Heart right ventricle (tissue), 16 donors: ENCODE measurements at places on chromosomes 1 and 21.

- no peak overlapping the region for H3K27ac ChIP-seq
- H3K4me3 ChIP-seq = no peak overlapping the region
- H3K4me1 ChIP-seq = no peaks in the 10 kb centered on the region
- DNase-seq = no peak
Observed at GRCh38 chr1:74570797-74571492, 58.5 kb upstream of the LRRC53 start.

DNA sequence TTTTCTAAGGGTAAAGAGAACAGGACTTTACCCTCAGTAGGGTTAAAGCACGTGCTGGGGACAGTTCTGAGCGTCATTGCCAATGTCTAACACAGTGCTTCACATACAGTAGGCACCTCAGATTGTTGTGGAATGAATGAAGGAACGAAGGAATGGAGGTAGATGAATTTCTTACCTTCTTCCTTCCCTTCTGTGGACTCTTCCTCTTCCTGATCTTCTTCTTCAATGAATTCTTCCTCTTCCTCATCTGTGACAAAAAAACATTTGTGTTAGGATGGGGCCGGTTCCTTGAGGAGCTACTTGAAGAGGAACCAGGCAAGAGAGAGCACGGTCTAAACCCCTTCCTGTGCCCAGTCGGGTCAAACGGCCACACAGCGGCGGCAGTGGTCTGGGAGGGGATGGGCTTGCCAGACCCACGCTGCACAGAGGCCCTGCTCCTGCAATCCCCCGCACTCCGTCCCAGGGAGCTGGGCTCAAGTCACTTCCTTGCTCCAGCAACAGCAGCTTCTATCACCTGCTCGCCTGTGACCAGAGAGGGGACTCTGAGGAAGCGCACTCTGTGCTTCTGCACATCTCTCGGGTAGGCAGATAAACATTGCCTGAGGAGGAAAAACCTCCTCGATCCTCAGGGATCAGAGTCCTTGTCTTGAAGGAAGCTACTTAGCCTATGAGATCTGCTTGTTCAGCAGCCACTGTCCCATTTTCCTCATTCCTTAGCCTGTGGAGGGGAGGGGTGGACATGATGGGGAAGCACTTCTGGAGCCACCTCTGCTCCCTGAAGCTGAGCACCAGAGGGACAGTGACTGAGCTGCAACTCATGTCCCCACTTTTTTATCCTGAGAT lies 8.0 kb upstream of the SLC30A2 start:
- no peak overlapping the region for H3K27ac ChIP-seq
- H3K36me3 ChIP-seq = no peaks in the 10 kb centered on the region
- H3K27me3 ChIP-seq = no peaks in the 10 kb centered on the region
- H3K4me1 ChIP-seq = peaks cover 16% of the 10 kb centered on the region
- H3K4me3 ChIP-seq = no peak overlapping the region
- DNase-seq = no peak

DNA sequence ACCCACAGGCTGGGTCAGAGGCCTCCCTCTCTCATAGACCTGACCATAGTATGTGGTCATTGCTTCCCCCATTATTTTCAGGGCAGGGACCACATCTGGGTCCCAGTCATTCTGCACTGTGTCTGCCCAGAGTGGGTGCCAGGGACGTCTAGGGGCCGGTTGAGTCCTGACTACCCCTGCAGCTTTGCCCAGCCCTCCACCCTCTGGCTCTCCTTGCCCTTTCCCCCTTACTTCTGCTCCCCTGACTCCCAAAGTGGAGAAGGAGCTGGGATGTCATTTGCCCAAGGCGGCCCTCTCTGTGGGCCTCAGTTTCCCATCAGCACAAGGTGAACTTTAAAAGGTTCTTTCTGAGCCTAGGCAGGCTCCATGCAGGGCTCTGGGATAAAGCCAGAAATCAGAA lies 4.3 kb upstream of the TTC22 start:
- H3K4me1 ChIP-seq = peaks cover 8% of the 10 kb centered on the region
- DNase-seq = no peak
- H3K27me3 ChIP-seq = peaks cover 20% of the 10 kb centered on the region
- H3K4me3 ChIP-seq = no peak overlapping the region
- no peak overlapping the region for H3K27ac ChIP-seq

DNA sequence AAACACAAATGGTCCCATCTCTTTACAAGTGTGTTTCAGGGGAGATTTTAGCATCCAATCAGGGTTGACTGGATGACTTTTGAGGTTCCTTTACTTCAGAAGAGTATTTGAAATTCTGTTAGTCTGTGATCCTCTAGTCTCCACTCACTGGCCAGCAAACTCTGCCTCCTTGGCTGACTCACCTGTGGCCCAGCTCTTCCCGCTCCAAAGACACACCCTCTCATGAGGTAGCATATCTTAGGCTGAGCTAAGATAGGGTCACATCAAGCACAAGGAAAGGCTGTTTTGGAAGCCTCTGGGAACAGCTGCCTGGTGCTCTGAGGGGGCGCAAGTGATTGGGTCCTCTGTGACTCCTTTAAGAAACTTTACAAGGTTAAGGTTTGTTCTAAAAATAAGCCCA lies 102.3 kb upstream of the FGGY start:
- H3K36me3 ChIP-seq = no peaks in the 10 kb centered on the region
- H3K4me3 ChIP-seq = no peak overlapping the region
- no peaks in the 10 kb centered on the region for H3K4me1 ChIP-seq
- DNase-seq = no peak

- no peaks in the 10 kb centered on the region for H3K4me1 ChIP-seq
- H3K36me3 ChIP-seq = no peaks in the 10 kb centered on the region
- peaks cover 19% of the 10 kb centered on the region for H3K27me3 ChIP-seq
- DNase-seq = no peak
- no peak overlapping the region for H3K4me3 ChIP-seq
Observed at GRCh38 chr1:29682171-29682918, 446.0 kb downstream of the PTPRU start.

- H3K27me3 ChIP-seq = no peaks in the 10 kb centered on the region
- H3K4me1 ChIP-seq = peaks cover 55% of the 10 kb centered on the region
- peaks cover 29% of the 10 kb centered on the region for H3K36me3 ChIP-seq
- H3K4me3 ChIP-seq = no peak overlapping the region
- DNase-seq = no peak
Observed at GRCh38 chr1:36239941-36240637, 15.8 kb downstream of the THRAP3 start.

DNA sequence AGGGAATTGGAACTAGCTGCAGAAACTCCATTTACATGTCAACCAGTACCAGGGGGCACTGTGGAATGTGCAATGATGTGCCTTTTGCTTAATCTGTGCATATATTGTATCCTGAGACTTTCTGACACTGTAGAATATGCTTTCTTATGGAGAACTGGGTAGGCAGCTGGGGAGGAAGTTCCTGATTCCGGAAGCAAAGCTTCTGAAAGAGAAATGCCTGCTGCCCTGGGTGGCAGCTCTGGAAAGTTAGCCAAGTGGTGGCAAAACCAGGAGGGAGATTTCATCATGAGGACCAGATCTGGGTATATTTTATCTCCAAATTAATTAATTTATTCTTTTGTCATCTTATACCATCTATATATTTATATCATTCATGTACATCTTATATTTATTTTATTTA lies 116.7 kb downstream of the XCL2 start:
- no peak for DNase-seq
- H3K4me3 ChIP-seq = no peak overlapping the region
- H3K27me3 ChIP-seq = no peaks in the 10 kb centered on the region
- H3K27ac ChIP-seq = no peak overlapping the region
- peaks cover 15% of the 10 kb centered on the region for H3K4me1 ChIP-seq
- H3K36me3 ChIP-seq = no peaks in the 10 kb centered on the region

DNA sequence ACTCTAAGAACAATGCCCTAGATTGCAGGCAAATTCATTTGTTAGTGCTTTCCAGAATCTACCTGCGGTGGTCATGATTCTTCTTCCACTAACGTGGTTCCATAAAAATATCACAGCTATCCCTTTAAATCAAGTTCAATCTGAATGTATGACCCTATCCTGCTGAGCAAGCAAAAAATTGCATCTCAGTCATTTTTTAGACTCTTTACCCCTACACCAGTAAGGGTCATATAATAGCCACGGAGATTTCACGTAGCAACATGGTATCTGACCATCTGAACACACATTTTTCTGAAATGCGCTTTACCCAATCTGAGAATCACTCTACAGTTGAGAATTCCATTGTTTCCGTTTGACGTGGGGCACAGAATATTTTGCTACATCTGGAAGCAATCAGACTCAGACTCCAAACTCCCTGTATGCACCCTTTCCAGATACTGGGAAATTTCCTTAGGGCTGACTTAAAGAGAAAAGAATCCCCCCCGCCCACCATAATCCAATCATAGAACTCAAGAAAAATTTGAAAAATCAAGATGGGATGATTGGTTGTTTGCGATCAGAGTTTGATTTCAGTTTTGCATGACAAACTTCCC lies 699.2 kb upstream of the ZP4 start:
- no peaks in the 10 kb centered on the region for H3K27me3 ChIP-seq
- DNase-seq = no peak
- H3K27ac ChIP-seq = no peak overlapping the region
- H3K36me3 ChIP-seq = no peaks in the 10 kb centered on the region
- no peak overlapping the region for H3K4me3 ChIP-seq
- no peaks in the 10 kb centered on the region for H3K4me1 ChIP-seq

- no peaks in the 10 kb centered on the region for H3K27me3 ChIP-seq
- no peak overlapping the region for H3K4me3 ChIP-seq
- H3K36me3 ChIP-seq = no peaks in the 10 kb centered on the region
- no peak for DNase-seq
- no peak overlapping the region for H3K27ac ChIP-seq
- no peaks in the 10 kb centered on the region for H3K4me1 ChIP-seq
Observed at GRCh38 chr1:20962576-20963258, 175.6 kb upstream of the HP1BP3 start.

DNA sequence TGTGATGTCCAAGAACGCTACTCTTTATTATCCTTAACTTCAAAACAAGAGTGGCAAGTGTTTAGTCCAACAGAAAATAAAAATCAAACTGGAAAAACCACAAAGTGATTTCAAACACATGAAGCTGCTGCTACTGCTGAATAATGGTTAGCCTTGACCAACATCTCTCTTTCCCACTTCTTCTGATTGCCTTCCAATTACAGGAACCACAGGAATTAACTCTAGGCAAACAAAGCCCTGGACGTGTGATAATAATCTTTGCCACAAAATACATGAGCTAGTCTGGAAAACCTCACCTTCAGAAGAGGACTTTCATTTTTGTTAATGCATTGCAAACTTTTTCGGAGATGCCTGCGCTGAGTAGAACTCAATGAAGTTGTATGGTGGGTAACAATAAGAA lies 48.6 kb upstream of the COL11A1 start:
- H3K4me1 ChIP-seq = no peaks in the 10 kb centered on the region
- no peak overlapping the region for H3K4me3 ChIP-seq
- no peaks in the 10 kb centered on the region for H3K27me3 ChIP-seq
- H3K27ac ChIP-seq = no peak overlapping the region

GRCh38 chr1:18447509-18448220 lies 33.1 kb upstream of the KLHDC7A start:
- H3K4me3 ChIP-seq = no peak overlapping the region
- no peak overlapping the region for H3K27ac ChIP-seq
- no peak for DNase-seq
- no peaks in the 10 kb centered on the region for H3K27me3 ChIP-seq
- H3K36me3 ChIP-seq = no peaks in the 10 kb centered on the region
- no peaks in the 10 kb centered on the region for H3K4me1 ChIP-seq

DNA sequence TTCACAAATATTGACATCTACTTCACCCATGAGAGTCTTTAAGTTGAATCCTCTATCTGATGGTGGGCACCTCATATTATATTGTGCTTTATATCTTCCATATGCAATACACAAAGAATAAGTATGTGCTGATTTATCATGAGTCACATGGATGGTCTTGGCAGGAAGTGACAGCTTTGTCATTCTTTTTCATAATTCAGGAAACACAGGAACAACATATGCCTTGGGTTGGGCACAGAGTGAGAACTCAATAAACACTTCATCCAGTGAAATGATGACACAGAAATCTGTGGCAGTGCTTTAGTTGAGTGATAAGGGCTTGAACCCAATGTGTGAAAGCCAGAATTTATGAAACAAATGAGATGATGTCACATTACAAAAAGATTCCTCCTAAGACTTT lies 41.2 kb downstream of the GADD45A start:
- no peak overlapping the region for H3K4me3 ChIP-seq
- peaks cover 9% of the 10 kb centered on the region for H3K4me1 ChIP-seq
- H3K27ac ChIP-seq = no peak overlapping the region
- H3K27me3 ChIP-seq = no peaks in the 10 kb centered on the region
- DNase-seq = no peak

DNA sequence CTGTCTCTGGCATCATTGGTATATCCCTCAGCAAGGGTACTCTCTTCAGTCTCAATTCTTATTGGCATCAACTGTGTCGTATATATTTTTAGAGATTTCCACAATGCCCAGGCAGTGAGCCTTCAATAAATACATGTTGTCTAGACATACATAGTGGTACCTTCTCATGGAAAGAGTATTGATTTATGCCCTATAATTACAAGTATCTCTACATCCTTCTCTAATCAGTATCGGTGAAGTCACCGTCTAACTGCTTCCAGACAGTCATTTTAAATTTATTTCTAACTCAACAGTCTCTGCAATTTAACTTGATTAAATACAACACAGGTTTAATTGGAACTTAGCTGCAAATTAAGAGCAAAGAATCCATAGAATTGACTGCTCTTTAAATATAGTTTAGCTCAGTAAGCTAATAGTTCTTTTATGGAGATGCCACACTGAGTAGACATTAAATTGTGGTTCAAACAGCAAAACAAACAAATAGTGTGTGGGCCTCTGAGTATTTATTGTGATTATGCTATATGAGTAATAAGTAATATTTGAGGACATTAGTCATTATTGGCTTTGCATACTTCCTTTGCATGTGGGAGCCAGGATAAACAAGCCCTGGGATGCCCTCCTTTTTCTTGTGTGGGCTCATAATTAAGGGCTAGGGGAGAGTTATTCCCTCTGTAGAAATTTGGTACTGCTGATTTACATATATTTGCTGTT lies 126.9 kb upstream of the DUSP10 start:
- H3K4me3 ChIP-seq = no peak overlapping the region
- no peaks in the 10 kb centered on the region for H3K36me3 ChIP-seq
- no peaks in the 10 kb centered on the region for H3K27me3 ChIP-seq
- no peaks in the 10 kb centered on the region for H3K4me1 ChIP-seq
- no peak overlapping the region for H3K27ac ChIP-seq

DNA sequence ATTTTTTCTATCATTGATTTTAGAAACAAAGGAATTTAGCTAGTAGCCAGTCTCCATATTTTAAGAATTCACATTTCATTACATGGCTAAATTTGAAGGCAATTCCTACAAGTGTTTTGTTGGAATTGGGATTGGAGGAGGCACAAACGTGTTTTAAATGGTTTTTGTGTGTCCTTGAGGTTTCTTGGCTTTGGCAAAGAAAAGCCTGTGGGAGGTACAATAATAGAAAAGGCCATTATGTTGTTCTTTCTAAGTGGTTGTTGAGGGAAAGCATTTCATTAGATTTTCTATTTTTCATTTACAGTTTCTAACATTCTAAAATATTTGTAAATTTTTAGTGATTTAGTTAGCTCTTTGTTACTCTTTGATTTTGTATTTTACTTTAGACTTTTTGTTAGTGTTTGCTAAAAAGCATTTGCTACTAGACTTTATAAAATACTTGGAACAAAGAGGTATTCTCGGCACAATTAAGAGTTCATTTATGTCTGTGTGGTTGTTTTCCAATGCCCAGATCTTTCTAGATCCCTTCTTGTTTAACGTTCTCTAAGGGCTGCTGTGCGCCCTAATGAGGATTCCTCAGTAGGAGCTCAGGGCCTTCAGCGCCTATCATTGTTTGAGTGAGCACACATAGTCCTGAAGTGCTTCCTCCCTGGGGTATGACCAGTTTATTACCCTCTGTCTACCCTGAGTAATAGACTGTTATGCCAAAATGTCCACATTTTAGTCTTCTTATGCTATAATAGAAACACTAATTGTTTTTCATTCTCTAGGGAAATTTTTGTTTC lies 70.0 kb upstream of the KIAA1614 start:
- no peak overlapping the region for H3K27ac ChIP-seq
- H3K4me3 ChIP-seq = no peak overlapping the region
- no peaks in the 10 kb centered on the region for H3K4me1 ChIP-seq
- no peaks in the 10 kb centered on the region for H3K27me3 ChIP-seq
